ENCODE measurements at places on chromosomes 2 and 18. TPM values are rescaled to one million over a fixed set of nuclear protein-coding genes. Genes with fewer than 3 reads are reported as not detected.

SLC9A4 gene
- 23.5 TPM for total RNA-seq

DNA sequence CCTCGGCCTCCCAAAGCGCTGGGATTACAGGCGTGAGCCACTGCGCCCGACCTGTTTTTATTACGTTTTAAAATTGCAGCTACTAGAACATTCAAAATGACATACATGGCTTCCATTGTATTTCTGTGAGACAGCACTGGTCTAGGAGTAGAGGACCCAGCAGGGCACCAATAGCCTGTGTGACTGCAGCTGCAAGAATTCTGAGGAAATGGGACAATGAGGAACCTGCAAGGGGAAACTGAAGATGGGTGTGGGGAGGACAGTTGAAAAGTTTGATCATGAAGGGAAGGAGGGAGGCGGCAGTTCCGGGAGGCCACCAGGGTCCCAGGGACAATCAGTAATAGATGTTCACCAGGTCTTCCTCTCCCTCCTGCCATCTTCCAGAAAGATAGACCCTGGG, 13.9 kb upstream of the DNPEP start:
- DNase-seq = no peak

NEU2 gene
- not detected for total RNA-seq

DNA sequence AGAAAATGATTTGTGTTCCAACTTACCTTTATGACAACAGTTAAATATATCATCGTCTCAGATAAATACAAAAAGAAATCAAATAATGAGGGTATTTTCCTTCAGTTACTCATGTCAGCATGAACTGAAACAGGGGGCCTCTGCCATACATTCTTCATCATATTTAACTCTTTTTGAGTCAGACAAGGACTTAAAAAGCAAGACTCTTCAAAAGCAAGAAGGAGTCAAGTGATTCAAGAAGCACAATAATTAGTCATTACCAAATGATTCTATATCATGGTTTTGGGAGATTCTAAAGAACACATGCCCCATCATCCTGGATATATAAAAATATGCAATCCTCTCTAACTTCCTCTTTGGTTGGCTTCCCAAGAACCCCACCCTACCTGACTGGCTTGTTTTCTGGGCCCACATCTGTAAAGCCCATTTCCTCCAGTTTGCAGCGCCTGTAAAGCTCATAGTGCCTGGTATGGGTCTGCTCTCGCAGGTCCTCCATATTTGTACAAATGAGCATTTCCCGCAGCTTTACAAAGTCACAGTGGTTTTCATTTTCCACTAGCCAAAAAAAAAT, 49.7 kb downstream of the SEPTIN10 start:
- DNase-seq = no peak

GRCh38 chr2:8153258-8153718, 528.6 kb upstream of the ID2 start:
- no peak for DNase-seq

GRCh38 chr18:22667156-22667555, 249.4 kb upstream of the CTAGE1 start:
- DNase-seq = no peak

- DNase-seq = no peak
Measured at GRCh38 chr2:237099804-237100203, 14.1 kb downstream of the COPS8 start.

GRCh38 chr2:60849187-60849586, 32.2 kb upstream of the REL start:
- DNase-seq = no peak

DNA sequence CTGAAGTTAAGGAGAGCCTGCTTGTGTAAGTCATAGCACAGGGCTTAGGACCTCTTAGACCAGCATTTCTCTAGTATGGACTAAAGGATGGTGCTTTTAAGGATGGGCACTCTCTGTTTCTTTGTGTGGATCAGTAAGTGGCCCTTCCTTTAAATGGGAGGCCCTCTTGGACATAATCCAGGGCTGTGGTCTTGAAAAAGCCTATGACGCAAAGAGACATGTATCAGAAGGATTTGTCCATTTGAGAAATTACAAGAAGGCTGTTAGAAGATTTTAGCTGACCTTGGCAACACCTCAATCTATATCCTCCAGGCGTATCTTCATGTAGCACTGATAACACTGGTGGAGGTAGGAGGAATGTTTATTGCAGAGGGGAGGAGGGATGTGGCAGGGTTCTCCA, 79.2 kb downstream of the PRPF40A start:
- DNase-seq = no peak

- DNase-seq = no peak
Measured at GRCh38 chr2:12465631-12466135, 251.1 kb upstream of the TRIB2 start.

ASB1 gene
- total RNA-seq = 26.2 TPM

DNA sequence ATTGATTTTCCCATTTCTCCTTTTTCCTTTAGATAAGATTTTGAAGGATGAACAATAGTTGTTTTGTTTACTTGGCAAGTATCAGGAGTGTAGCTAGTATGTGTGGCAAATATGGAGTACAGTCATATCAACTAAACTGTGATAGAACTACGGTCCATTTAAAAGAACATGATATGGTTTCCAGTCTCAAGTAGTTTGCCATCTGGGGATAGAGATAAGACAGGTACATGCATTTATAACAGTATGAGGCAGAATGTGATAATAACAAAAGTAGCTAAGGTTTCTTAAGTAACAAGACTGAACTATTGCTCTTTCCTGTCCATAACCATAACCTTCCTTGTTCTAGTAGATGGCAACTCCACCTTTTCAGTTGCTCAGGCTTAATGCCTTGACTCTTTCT, 75.6 kb upstream of the TACR1 start:
- DNase-seq = no peak

DNA sequence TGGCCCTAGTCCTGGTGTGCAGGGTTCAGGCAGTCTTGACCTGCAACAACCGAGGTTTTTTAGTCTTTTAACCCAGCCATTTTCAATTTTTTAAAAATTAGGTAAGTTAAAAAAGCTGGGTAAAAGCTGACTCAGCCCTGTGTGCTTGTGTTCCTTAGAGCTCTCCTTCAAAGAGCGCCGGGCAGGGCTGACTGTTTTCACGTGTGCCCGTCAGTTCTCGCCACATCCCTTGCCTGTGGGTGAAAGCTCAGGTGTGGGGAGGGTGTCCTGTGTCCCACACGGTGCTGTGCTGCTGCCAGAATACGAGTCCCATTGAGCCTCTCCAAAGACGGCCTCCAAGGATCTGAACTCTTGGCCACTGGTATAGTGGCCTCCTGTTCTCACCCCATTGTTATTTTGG, 5.3 kb upstream of the ANO7 start:
- no peak for DNase-seq

- no peak for DNase-seq
Measured at GRCh38 chr18:2518473-2518872, 52.8 kb downstream of the METTL4 start.

DNA sequence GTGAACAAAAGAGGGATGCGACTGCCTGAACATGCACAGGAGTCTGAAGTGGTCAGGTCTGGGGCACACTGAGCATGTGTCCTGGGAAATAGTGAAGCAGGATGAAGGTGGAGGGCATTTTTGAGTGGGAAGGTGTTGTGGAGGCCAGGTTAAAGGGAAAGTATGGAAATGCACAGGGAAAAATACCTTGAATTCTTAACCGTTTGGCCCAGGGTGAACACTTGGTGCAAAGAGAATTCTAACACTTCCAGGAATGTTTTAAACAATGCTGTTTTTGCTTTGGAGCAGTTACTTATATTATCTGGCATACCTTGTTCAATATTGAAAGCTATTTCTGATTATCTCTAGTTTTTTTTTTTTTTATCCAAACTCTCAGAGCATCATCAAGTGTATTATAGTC, 623.5 kb downstream of the DCC start:
- no peak for DNase-seq

DNA sequence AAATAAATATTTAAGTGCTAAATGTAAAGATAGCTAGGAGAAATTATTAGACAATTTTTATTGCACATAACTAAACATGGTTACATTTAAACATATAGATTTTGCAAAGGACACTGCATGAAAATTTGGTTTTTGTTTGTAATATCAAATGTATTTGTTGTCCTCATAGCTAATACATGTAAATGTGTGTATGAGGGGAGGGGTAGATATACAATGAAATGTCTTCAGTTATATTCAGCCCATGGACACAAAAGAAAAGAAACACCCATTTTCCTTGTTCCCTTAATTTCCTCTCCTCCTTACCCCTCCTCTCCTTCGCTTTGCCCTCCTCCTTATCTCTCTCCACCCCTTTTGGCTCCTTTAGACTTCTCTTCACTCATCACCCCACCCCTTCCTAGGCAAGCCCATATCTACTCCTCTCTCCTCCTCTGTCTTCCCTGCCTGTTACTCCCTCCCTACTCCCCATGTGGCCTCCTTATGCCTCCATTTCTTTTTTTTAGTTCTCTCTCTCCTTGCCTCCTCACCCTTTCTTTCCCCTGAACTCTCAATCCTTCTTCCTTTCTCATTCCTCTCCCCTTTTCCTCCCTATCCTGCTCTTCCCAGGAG, 1.4 kb downstream of the COL3A1 start:
- DNase-seq = no peak

GRCh38 chr2:211416373-211416772, 860.0 kb downstream of the CPS1 start:
- DNase-seq = no peak

- DNase-seq = no peak
Measured at GRCh38 chr2:97011977-97012569, 25.7 kb upstream of the FAM178B start.

- DNase-seq = no peak
Measured at GRCh38 chr18:2108591-2108990, 462.7 kb downstream of the METTL4 start.

TEKT4 gene
- total RNA-seq = not detected

DNA sequence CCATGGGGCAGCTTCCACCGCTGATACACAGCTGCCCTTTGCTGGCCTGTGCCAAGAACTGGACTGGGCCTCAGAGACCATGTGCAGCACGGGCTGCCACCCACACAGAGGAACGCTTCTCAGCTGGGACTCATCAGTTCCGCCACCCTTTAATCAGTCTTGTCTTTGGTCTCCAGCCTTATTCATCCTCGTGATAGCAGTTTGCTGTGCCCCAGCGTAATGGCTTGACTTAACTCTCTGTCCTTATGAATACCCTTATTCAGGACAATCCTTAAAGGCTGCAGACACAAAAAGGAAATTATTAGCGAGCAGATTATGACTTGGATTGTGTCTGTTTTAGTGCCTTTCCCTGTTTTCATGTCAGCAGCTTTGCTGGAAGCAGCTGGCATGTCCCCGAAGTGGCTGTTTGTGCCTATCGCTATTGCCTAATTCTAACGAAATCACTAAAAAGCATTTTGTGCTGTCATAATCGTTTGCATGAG, 108.9 kb upstream of the DAPL1 start:
- DNase-seq = no peak

DNA sequence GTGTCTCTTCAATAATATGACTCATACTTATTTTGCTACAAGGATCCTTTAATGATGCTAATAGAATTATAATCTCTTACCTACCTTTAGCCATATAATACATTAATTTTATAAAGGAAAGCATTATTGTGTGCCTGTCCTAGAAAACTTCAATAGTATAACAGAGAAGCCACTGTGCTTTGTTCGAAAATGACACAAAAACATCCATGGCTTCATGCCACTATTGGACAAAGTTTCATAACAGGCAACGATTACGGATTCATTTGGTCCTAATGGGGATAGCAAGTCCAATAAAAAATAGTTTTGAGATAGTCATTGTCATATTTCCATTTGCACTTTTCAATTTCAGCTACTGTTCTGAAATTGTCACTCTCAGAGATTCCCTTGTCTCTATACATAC, 52.5 kb upstream of the CCDC150 start:
- no peak for DNase-seq

GRCh38 chr2:99935662-99936061, 206.7 kb downstream of the AFF3 start:
- DNase-seq = no peak

GNAL gene
- 19.4 TPM for total RNA-seq

- no peak for DNase-seq
Measured at GRCh38 chr18:23703057-23703986, 14.1 kb downstream of the LAMA3 start.

DNA sequence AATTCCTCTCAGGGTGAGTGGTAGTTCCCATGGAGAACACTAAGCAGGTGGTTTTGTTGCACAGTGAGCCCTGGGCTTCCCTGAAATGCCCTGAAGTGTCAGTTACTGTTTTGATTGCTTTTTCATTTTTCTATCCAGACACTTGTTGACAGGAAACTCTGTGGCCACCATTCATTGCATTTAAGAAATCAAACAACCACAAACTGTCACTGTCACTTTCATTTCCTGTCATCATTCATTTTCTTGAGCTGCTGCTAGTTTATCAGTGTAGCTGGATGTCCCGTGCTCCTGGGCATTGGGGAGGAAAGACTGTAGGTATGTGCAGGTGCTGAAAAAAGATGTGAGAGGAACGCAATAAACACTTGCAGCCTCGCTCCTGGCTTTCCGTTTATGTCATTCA, 891.6 kb upstream of the ZEB2 start:
- DNase-seq = no peak

- DNase-seq = no peak
Measured at GRCh38 chr2:239245107-239245506, 155.7 kb downstream of the HDAC4 start.

DNA sequence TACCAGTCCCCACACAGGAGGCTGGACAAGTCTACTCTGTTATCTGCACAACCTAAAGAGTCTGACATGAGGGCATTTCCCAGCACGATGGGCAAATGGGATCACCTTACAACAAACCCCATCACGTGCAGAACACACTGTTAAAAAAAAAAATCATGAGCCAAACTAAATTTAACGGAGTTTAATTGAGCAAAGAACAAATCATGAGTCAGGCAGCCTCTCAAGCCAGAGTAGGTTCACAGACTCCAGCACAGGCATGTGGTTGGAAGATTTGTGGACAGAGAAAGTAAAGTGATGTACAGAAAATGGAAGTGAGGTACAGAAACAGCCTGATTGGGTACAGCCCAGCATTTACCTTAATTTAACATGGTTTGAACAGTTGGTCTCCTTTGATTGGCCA, 59.9 kb downstream of the KYNU start:
- no peak for DNase-seq

DNA sequence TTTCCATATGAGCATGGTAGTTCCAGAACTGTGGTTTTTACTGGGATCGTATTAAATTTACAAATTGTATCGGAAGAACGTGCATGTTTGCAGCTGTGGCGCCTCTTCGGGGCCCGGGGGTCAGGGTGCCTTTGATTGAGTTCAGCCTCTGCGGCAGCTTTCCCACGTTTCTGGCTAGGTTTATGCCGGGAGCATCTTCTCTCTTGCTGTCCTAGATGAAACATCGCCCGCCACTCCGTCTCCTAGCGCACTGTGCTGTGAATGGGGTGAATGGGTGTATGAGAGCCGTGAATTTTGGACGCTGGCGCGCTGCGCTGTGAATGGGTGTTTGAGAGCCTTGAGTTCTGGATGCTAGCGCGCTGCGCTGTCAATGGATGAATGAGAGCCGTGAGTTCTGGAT, 12.3 kb downstream of the PDCD1 start:
- DNase-seq = peak; percentile 41

GRCh38 chr2:195622966-195623365, 34.1 kb upstream of the SLC39A10 start:
- no peak for DNase-seq

ZNF2 gene
- total RNA-seq = 4.5 TPM

All from ureter (tissue), 1 donor.